ENCODE measurements at places on chromosomes 4 and X.

DNA sequence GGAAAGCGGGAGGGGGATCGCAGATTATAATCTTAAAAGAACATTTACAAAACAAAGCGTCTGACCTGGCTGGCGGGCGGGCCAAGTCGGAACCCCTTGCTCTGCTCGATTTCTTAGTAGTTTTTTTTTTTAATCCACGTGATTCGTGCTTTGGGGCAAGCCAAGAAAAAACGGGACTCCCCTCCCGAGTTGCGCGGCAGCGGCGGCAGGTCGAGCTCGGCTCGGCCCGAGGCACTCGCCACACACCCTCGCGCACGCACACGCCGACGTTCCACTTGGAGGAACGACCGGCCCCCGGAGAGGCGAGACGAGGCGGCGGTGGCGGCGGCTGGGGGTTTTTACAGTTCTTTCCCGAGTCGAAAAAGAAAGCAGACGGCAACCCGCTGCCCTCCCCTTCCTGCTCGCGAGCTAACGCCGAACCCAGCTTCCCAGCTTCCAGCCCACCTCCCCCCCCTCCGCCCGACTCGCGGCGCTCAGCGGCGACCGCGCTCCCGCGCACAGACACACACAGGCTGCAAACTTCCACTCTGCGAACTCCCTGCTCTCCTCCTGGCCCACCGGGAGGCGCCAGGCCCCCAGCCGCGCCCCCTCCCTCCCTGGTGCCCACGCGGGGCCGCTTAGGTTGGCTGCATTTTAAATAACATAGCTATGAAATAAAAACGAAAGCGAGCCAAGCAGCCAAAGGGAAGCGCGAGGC, 1.2 kb downstream of the BCOR start:
- no peak for DNase-seq

- no peak for DNase-seq
Measured at GRCh38 chr4:93289241-93289640, 539.3 kb upstream of the ATOH1 start.

DNA sequence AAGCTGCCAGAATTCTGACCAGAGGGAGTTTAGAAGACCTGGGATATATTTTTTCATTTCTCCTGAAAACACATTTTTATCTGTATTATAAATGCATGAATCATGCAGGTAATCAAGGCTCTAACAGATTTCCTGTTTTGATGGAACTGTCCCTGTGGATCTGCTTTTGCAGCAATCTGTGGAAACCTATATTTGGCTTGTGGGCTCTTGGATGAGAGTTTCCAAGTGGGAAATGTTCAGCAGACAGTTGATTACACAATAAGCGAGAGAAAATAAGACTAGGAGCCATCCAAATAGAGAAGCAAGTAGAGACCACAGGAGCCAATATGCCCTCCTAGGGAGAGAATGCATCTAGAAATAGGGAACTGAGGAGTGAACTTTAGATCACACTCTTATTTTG, 105.0 kb downstream of the NDST3 start:
- no peak for DNase-seq

- DNase-seq: no peak
Measured at GRCh38 chr4:142777045-142777743, 68.9 kb downstream of the INPP4B start.

- DNase-seq: no peak
Measured at GRCh38 chrX:86016139-86016538, 31.2 kb downstream of the CHM start.

GRCh38 chrX:2692221-2693112, 1.4 kb downstream of the CD99 start:
- DNase-seq: no peak

DNA sequence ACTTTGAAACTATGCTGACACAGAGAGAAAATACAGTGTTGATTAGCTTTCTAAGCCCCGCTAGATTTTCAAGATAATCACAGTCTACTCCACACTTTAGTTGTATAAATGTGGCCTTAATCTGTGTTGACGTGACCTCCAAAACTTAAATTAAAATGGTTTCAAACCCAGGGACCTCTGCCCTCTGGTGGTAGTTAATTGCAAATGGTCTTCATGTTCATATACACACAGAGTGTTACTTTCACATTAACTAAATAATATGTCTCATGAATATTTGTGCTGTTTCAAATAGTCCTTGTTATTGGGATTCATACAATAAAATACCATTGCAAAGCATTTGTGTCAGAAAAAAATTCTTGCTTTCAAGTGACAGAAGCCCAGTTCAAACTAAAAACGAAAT, 64.3 kb downstream of the TASL start:
- no peak for DNase-seq

DNA sequence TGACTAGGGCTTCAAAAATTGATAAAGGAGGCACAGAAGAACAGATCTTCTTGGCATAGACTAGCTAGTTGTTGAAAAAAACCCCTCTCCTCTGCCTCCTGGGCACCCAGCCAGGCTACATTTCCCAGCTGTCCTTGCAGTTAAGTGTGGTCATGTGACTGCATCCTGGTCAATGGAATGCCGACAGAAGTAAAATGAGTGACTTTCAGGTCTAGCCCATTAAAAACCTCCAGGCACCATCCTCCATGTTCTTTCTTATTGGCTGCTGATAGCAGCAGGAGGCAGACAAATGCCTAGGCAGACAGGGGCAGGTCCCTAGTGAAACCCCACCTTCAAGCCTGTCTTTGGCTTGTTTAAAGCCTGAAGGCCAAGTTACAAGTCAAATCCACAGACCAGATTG, 35.3 kb downstream of the ATXN3L start:
- DNase-seq: no peak

GRCh38 chr4:498328-498904, 540 bp downstream of the ZNF721 start:
- DNase-seq: no peak

DNA sequence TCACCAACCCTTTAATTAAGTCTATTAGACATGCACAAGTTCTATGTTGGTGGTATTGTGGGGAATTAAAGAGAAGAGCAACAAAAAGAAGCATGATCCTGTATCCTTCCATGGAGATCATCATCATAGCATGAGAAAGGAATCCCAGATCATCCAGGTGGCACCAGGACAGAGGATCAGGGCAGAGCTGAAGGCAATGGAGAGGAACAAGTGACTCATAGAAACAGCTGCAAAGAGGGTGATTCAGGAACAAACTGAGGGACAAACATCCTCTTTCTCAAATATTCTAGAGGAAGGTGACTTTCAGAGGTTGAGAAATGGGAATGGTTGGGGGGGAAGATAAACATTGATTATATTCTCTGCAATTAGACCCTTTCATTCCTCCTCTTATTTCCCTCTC, 105.5 kb upstream of the OTUD4 start:
- DNase-seq: no peak

DNA sequence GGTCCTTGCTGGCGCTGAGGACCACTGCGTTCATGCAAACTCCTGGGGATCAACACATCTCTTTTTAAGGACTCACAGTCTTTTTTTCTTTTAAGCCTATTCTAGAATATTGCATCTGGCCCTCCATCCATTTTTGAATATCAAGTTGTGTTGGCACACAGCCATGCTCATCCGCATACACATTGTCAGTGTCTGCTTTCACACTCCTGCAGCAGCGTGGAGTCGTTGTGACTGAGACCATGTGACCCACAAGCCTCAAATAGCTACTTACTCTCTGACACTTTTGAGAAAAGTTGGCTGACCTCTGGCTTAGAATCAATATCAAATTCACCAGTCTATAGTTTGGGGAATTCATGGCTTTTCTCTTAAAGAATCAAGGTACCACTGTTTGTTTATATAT, 191.8 kb upstream of the S100G start:
- no peak for DNase-seq

GRCh38 chr4:26813698-26814097, 46.9 kb upstream of the STIM2 start:
- no peak for DNase-seq

- DNase-seq: no peak
Measured at GRCh38 chr4:2754848-2755819, 1.0 kb downstream of the TNIP2 start.

DNA sequence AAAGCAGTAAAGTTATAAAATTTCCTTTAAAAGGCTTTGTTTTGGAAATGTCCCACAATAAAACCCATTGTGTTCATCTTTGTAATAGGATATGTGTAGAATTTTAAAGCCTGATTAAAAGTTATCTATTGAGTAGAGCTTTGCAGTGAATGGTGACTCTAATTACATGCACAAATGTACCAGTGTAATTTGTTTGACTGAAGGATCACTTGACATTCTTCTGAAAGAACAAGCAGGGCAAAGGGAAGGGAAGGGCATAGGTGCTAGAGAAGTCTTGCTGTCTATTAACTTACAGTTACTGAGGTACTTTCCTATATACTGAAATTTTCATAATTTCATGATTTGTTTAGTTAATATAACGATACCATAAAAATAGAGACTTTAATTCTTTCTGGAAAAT, 70.8 kb downstream of the STIM2 start:
- DNase-seq: no peak

- no peak for DNase-seq
Measured at GRCh38 chr4:167614866-167615265, 380.6 kb upstream of the SPOCK3 start.

- DNase-seq: no peak
Measured at GRCh38 chr4:184284742-184285141, 67.1 kb upstream of the ENPP6 start.

DNA sequence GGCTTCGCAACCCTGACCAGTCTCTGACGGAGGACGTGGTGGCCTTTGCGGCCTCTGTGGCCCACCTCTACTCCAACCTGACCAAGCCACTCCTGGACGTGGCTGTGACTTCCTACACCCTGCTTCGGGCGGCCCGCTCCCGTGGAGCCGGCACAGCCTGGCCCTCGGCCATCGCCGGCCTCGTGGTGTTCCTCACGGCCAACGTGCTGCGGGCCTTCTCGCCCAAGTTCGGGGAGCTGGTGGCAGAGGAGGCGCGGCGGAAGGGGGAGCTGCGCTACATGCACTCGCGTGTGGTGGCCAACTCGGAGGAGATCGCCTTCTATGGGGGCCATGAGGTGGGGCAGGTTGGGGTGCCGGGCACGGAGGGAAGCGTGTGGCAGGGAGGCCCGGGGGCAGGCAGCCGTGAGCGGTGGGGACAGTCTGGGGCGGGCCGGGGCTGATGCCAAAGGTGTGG, 1.2 kb downstream of the ABCD1 start:
- DNase-seq: no peak

- no peak for DNase-seq
Measured at GRCh38 chr4:77082886-77083608, 7.3 kb upstream of the CCNI start.

- no peak for DNase-seq
Measured at GRCh38 chr4:10088135-10089010, 28.2 kb downstream of the WDR1 start.

DNA sequence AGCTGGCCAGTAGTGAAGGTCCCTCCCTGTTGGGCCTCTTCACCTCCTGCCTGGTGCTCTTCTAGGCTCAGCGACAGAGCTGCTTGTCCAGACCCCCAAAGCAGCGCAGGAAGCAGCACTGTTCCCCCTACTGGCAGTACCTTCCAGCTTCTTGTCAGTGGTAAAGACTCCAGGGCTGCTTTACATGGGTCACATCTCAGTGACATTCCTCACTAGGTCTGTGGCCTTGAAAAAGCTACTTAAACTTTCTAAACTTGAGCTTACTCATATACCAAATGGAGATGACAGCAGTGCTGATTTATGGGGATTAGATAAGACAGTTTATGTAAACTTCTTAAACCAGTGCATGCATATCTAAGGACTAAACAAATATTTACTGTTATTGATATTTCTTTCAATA, 117.3 kb downstream of the FAT4 start:
- DNase-seq: no peak

GRCh38 chrX:80246271-80246670, 174.0 kb upstream of the TENT5D start:
- DNase-seq: no peak

GRCh38 chrX:7068939-7069367, 78.6 kb upstream of the STS start:
- DNase-seq: no peak

- DNase-seq: no peak
Measured at GRCh38 chr4:145870155-145871020, 68.2 kb downstream of the ZNF827 start.

GRCh38 chr4:24795666-24796381, 451 bp downstream of the SOD3 start:
- DNase-seq: no peak

- no peak for DNase-seq
Measured at GRCh38 chr4:110641218-110641617, 18.3 kb upstream of the PITX2 start.

DNA sequence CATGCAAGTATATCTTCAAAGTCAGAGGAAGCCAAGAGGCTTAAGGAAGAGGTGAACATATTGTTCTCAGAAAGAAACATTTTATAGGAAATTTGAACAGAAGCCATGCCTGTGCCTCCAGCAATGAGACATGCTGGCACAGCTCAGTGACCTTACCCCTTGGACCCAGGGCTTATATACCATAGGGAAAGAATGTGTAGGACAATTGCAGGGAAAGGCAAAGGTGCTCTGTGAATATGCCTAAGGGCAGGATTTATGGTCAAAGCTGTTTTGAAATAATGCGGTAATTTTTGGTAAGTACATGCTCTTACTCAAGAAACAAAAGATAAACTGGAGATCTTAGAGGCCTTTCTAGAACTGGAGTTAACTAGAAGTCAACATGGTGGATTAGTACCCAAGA, 568.8 kb downstream of the GRID2 start:
- no peak for DNase-seq

- no peak for DNase-seq
Measured at GRCh38 chrX:94455782-94456181, 781.8 kb downstream of the FAM133A start.

DNA sequence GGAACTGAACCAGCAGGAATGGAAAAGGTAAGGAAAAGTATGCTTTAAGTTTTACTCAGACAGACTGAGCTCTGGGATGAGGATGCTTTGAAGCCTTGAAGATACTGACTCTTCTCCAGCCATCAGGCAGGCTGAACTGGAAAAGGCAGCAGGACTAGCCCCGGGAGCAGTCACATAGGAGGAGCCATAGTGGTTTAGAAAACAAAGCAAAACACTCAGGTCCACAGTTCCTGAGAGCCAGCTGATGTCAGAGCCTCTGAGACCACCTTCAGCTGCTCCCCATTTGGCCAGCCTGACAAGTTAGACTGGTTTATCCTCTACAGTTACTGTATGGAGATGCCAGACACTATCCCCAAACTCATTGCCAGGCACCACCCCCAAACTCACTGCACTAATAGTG, 167.9 kb upstream of the CPEB2 start:
- DNase-seq: no peak

GRCh38 chrX:933611-934010, 278.8 kb downstream of the CRLF2 start:
- no peak for DNase-seq

DNA sequence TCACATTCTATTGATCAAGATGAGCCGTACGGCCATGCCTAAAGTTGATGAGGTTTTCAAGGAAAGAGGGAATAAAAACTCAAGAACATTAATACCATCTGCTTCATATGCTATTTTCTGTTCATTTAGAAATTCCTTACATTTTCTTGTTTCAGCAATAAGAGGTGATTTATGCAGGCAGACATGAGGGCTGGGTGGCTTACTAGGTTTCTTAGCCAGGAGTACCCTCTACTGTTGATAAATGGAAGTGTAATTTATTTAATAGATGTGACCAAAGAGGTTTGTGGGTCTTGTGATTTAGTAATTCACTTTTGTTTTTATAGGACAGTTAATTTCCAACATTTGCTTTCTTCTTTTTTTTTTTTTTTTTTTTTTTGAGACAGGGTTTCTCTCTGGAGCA, 6.4 kb upstream of the SMIM9 start:
- no peak for DNase-seq

All from neural crest cell (in vitro differentiated cells).